ENCODE measurements at places on chromosomes 11 and 22.

- no peak for DNase-seq
These were observed 1223.6 kb downstream of the LRRC4C start for GRCh38 chr11:40235841-40236240.

GRCh38 chr22:29308148-29308790, 1.8 kb downstream of the GAS2L1 start:
- DNase-seq: no peak

GRCh38 chr11:74633406-74634393, 41.3 kb downstream of the POLD3 start:
- no peak for DNase-seq

- no peak for DNase-seq
These were observed 60.8 kb downstream of the FAM76B start for GRCh38 chr11:95728790-95729189.

DNA sequence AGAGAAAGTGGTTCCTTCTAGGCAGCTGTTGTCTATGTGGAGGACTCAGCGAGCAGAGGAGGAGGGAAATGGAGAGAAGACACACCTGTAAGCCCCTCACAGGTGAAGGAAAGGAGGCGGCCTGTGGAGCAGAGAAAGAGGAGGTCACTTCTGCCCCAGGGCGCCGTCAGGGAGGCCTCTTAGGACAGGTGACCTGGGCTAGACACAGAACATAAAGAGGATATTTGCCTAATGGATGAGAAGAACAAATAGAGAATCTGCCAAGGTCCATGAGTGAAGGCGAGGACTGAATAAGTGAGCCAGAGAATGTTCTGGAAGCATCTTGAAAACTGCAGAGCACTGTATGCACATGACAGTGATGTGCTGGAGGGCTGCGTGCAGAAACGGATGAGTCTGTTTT, 2.2 kb upstream of the SCUBE1 start:
- DNase-seq: no peak

DNA sequence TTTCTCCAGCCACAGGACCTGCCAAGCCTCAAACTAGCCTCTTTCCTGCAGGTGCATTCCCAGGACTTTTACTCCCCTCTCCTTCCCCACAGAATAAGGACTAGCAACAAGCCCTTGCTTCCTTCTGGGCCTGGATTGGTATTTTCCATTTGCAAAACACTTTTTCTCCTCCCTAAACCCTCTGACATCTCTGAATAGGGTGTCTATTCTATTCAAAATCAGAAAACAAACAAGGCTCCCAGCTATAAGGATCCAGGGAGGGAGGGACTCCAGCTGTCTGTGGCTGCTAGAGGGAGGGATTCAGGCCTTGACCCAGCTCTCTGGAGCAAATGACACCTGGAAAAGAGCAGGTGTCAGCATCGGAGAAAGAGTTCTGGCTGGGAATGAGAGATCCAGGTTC, 168.5 kb upstream of the BDNF start:
- no peak for DNase-seq

DNA sequence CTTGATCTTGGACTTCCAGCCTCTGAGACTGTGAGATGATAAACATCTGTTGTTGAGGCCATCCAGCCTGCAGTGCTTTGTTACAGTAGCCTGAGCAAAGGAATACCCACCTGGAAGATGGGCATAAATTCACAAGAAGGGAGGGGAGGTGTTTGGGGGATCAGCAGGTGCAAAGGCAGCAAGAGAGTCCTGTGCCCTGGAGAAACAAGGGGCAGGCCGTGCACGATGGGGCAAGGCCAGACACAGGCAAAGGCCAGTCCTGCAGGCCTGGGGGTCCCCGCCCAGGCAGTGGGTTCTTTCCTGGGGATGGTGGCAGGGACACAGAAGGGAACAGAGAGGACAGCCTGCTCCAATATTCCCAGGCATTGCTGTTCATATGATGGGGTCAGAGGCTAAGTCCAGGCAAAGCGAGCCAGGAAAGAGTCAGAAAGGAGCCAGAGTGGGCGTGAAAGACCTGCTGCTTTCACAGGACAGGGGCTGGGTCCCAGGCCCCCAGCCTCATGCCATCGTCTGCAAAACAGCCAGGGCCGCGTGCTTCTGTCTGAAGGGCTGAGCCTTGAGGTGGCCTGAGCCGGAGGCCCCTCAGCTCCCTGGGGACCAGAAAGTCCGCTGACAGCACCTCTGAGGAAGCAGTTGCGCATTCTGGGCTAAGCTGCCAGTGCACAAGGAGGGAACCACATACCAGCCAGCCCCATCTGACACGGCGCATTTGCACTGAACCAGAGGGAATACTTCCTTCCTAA, 48.8 kb downstream of the MYEOV start:
- no peak for DNase-seq

DNA sequence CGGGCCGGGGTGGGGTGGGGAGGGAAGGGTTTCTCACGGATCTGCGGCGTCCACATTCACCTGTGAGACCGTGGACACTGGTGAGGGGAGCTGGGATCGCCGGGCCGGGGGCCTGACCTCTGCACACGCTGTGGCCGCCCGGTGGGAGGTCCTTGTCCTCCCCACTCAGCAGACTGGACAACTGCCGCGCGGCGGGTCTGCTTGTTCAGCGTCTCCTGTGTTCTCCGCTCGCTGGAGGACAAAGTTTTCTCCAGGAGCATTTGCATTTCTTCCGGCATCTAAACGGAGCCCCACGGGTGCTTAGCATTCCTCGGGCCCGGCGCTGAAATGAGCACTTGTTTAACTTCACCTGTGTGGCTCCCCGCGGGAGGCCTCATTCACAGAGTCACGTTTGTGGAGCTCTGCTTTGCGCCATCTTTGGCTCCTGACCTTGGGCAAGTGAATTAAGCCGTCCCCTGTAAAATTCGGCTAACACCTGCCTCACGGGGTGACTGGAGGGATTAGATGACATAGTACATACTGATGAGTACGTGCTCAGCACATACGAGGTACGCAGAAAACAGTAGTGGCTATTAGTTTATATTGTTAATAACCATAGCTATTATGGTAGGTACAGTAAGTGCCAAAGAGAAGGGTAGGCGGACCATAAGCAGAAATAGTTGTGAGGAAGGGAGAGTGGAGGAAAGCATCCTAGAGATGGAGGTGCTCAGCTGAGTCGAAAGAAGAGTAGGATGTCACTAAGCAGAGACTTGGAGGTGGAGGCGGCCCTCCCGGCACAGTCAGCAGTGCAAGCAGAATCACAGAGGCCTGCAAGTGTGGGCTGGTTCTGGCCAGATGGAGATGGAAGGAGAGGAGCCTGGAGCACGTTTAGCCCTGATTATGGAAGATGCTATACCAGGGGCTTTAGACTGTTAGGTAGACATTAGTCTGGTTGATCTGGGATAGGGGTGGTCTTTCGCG, 885 bp downstream of the TRMU start:
- peak; percentile 76 for DNase-seq

DNA sequence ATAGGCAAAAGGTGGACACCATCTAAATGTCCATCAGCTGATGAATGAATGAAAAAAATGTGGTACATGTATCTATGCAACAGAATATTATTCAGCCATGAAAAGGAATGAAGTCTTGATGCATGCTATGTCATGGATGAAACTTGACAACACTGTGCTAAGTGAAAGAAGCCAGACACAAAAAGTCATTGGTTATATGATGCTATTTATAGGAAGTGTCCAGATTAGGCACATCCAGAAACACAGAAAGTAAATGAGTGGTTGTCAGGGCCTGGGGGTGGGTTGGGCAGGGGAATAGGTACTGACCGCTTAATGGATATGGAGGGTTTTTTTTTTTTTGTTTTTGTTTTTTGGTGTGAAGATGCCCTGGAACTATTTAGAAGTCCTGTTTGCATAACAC, 21.7 kb upstream of the MN1 start:
- DNase-seq: no peak

GRCh38 chr11:17412488-17413180, 24.2 kb upstream of the KCNJ11 start:
- no peak for DNase-seq

DNA sequence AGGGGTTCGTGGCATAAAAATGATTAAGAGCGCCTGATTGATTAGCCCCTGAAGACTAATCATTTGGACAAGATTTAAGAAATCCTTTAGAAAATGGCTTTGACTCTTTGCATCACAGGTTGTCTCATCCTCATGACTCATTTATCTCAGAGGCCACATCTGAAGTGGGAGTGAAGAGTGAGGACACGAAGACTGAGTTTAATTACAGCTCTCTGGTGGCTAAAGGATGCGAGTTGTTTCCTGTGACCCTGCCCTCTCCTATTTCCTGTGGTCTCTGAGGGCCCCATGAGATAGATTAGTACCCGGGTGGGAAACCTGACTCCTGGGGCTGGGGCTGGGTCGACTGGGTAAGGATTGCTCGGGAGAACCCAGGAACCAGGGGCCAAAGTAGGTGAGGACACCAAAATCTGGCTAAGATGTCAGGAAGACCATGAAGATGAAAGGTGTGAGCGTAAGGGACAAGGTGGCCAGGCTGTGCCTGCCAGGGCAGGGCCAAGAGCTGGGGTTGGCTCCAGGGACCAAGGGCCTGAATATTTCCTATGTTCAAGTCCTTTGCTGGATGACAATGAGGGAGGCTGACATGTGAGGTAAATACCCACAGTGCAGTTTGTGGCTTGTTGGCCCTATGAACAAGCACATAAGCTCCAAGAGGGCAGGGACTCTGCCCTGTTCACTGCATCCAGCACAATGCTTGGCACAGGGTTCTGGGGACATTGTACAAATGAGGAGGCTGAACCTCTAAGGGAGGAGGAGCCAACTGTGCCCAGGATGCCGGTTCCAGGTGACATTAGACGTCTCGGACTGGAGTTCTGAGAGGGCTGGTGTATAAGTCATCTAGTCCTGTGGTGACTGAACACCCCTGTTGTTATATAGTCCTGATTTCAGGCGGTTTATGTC, 3.6 kb downstream of the OTOG start:
- DNase-seq: no peak

DNA sequence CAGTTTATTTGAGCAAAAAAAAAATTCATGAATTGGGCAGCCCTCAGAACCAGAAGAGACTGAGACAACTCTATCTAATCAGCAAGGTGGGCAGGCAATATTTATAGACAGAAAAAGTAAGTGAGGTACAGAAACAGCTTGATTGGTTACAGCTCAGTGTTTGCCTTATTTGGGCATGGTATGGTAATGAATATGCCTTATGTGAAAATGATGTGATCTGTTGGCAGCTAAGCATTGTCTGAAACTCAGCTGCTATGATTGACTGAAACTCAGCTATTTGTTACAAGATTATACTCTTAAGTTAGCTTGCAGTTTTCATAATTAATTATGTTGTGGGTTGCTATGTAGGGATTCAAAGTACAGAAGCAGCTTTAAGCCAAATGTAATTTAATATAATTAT, 127.6 kb downstream of the CNTN5 start:
- DNase-seq: no peak

DNA sequence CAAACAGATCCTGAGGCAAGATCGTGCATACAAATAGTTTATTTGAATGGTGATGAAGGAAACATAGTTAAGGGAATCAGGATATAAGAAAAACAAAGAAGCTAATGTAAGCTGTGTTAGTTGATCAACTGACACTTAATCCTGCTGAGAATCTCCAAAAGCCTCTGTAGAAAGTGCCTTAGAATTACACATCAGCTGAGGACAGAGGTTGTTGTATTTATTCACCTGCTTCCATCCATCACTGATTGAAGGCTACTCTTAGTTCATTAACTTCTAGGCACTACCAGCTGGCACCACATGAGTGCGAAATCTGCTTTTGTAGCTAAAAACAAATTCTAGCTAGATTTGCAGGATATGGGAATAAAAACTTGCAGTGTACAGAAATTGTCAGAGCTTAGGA, 1082.0 kb upstream of the CNTN5 start:
- DNase-seq: no peak

GRCh38 chr11:117510646-117511045, 183.0 kb downstream of the CEP164 start:
- DNase-seq: peak; percentile 49

- DNase-seq: peak; percentile 63
These were observed 274.7 kb downstream of the NXPE2 start for GRCh38 chr11:114953039-114953438.

DNA sequence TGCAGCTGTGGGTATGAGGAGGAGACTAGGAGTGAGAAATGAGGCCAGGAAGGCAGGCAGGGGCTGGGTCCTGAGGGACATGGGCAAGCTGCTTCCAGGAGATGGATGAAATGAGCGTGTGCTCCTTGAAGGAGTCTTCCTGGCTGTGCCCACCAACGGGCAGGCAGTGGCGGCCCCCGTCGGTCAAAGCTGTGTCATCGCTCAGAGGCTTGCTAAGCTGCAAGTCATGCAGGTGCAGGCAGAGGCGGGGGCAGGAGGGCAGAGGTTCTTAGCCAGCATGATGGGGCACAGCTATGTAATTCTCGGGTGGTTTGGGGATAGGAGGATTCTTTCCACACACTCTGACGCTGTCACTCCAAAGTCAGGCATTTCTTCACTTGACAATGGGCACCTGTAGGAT, 12.5 kb upstream of the PEX26 start:
- DNase-seq: peak; percentile 84

DNA sequence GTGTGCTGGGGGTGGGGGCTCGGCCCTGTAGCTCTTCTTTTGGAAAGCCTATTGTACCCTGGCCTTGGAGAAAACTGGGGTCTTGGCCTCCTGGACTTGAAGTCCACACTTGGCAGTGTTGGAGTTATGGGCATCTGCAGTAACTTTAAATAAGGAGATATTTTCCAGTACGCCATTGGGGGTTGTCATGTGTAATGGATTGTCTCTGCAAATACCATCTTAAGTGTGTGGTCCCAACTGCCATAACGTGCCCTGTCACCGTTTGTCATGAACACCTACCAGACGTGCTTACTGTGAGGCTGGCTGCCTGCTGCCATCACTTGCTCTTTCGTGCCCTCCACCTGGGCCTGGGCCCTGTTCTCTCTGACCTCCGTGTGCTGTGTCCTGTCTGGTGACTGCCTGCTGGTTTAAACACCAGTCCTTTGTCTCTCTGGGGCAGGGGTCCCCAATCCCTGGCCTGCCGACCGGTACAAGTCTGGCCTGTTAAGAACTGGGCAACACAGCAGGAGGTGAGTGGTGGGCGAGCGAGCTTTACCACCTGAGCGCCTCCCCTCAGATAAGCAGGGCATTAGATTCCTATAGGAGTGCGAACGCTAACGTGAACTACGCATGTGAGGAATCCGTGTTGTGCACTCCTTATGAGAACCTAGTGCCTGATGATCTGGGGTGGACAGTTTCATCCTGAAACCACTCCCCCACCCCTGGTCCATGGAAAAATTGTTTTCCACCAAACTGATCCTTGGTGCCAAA, 3.6 kb upstream of the ZDHHC8 start:
- peak; percentile 54 for DNase-seq

All from Karpas-422 (cell line).